ENCODE measurements at places on chromosomes 6 and 20.

DNA sequence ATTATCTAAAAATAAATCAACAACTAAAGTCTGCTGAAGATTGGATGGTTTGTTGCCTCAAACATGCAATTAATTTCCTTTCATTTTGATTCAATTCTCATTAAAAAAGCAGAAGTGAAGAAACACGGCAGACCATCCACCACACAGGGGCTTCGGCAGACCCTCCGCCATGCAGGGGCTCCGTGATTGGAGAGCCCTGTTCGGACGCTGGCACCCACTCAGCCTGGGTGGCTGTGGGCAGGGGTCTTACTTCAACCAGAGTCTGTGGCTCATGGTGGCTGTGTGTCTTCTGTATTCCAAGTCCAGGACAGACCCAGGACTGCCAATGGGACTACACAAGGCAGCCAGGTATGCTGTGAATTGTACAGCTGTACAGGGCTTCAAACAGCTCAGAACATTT, 86.9 kb upstream of the FRMD1 start:
- no peak overlapping the region for H3K27ac ChIP-seq
- peaks cover 10% of the 10 kb centered on the region for H3K4me1 ChIP-seq
- H3K36me3 ChIP-seq = peaks cover 3% of the 10 kb centered on the region
- peaks cover 15% of the 10 kb centered on the region for H3K27me3 ChIP-seq

DNA sequence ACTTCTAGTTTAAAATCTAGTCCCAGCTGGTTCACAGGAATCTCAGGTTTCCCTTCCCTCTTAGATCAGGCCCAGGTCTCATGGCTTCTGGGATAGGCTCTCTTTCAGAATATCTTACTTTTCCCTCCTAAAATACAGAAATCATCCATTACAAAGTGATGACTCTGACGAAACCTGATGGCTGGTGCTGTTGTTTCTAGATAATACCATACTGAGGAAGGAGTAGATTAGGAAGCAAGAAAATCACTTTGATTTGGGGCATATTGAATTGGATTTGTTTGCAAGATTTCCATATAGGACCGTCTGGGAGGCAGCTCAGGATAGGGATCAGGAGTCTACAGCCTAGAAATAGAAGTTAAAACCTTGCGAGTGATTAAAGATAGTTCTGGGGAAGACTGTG, 3.6 kb downstream of the ZKSCAN3 start:
- peaks cover 45% of the 10 kb centered on the region for H3K4me1 ChIP-seq
- peaks cover under 1% of the 10 kb centered on the region for H3K27me3 ChIP-seq
- H3K27ac ChIP-seq = no peak overlapping the region
- no peak for DNase-seq

- H3K36me3 ChIP-seq = no peaks in the 10 kb centered on the region
- H3K4me1 ChIP-seq = no peaks in the 10 kb centered on the region
- H3K27me3 ChIP-seq = no peaks in the 10 kb centered on the region
- DNase-seq = no peak
- H3K4me3 ChIP-seq = no peak overlapping the region
Measured at GRCh38 chr6:54072635-54073313, 38.5 kb upstream of the MLIP start.

- no peaks in the 10 kb centered on the region for H3K36me3 ChIP-seq
- H3K4me1 ChIP-seq = no peaks in the 10 kb centered on the region
- H3K27me3 ChIP-seq = no peaks in the 10 kb centered on the region
- H3K4me3 ChIP-seq = no peak overlapping the region
Measured at GRCh38 chr20:6956574-6956973, 189.1 kb downstream of the BMP2 start.

GRCh38 chr6:113634352-113635163, 222.6 kb upstream of the MARCKS start:
- H3K27me3 ChIP-seq = no peaks in the 10 kb centered on the region
- no peak overlapping the region for H3K27ac ChIP-seq
- H3K36me3 ChIP-seq = no peaks in the 10 kb centered on the region
- H3K4me1 ChIP-seq = peaks cover 14% of the 10 kb centered on the region
- no peak for DNase-seq

- no peaks in the 10 kb centered on the region for H3K27me3 ChIP-seq
- H3K4me3 ChIP-seq = no peak overlapping the region
- peaks cover 25% of the 10 kb centered on the region for H3K4me1 ChIP-seq
- no peak overlapping the region for H3K27ac ChIP-seq
Measured at GRCh38 chr20:44495257-44495656, 19.6 kb downstream of the TTPAL start.

GRCh38 chr6:12557765-12558164, 158.8 kb upstream of the PHACTR1 start:
- peaks cover 18% of the 10 kb centered on the region for H3K27me3 ChIP-seq
- no peaks in the 10 kb centered on the region for H3K36me3 ChIP-seq
- no peak for DNase-seq
- H3K4me1 ChIP-seq = no peaks in the 10 kb centered on the region

Data from central memory CD8-positive, alpha-beta T cell (primary cell).